HuH-7 (cell line): ENCODE measurements at places on chromosomes 7 and 10.
A peak's percentile ranks its signal among the peaks of the same experiment; 100 is the strongest.

- DNase-seq: no peak
These were observed 25.7 kb downstream of the FOXL3 start for GRCh38 chr7:315516-316265.

DNA sequence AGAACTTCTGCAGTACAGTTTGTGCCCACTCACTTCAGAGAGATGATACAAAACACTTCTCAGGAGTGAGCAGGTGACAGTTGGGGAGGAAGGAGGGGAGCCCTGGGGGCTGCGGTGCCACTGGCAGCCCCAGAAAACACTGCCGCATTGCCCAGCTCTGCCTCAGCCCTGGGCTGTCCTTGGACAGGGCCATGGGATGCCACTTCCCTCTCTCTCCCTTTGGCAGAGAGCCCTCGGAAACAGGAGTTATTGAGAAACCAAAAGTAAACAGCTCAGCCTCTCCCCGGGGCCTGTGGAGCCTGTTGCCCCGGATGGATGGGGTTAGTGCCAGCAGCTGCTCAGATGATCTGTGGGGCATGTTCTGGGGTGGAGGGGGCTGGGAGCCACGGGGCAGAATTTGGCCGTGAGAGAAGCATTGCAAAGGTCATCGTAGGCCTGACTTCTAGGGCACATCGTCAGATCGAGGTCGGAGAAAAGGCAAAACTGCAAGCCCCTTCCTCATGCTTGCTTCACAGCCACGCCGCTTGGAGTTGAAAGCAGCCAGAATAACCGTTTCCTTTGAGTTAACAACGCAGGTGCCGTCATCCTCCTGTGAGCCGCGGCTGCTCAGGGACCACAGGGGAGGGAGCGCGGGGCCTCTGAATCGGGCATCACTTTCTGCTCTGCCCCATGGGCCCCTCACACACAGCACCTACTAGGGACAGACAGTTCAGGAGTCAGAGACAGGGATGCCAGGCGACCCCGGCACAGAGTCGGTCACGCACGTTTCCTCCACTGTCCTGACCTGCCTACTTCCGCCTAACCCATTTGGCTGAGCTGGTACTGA is 256.4 kb downstream of the CAMK1D start:
- DNase-seq: peak; percentile 53

GRCh38 chr10:4981722-4982471 is 18.7 kb downstream of the AKR1C1 start:
- DNase-seq: peak; percentile 36

GRCh38 chr7:107503687-107504086 is 33.8 kb downstream of the GPR22 start:
- no peak for DNase-seq

DNA sequence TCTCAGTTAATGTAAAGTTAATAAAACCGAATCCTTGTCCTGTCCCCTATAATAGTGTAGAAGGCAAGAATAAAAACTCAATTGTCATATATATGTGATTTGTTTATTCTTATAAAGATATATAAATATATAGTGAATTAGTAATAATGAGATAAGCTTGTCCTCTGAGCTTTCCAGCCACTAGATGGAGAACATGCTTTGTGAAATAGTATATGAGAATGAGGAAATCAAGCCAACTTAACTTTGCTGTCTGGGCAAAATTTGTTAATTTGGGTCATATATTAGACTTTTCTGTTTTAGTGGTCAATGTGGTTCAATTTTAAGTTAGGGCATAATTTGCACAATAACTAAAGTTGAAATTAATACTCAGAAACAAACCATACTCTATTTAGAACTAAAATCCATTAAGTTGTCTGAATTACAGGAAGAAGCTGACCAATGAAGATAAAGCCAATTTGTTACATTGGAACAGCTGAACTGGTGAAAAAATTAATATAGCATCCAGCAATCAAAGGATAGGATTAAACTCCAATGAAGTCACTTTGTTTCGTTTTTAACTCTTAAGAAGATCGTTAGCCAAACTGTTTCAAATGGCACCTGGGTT is 595.0 kb downstream of the ARL4A start:
- DNase-seq: no peak

DNA sequence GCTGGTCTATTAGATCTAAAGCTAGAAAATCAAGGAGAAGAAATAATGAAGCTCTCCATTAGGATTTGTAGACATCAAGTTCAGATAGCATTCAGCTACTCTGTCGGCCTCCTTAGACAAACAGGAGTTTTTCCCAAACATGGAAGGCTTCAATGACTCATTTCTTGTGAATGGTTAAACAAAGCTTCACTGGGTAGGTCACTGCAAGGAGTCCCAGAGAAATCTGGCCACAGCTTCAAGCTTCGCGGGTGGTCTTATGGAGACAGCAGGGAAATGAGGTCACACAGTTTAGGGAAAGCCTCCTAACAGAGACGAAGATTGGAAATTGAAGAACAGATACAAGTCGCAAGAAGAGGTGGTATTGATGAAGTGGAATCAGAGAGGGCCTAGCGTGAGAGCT is 22.6 kb upstream of the LRRC72 start:
- DNase-seq: no peak

GRCh38 chr10:86821388-86821999 is 65.1 kb downstream of the BMPR1A start:
- DNase-seq: no peak

DNA sequence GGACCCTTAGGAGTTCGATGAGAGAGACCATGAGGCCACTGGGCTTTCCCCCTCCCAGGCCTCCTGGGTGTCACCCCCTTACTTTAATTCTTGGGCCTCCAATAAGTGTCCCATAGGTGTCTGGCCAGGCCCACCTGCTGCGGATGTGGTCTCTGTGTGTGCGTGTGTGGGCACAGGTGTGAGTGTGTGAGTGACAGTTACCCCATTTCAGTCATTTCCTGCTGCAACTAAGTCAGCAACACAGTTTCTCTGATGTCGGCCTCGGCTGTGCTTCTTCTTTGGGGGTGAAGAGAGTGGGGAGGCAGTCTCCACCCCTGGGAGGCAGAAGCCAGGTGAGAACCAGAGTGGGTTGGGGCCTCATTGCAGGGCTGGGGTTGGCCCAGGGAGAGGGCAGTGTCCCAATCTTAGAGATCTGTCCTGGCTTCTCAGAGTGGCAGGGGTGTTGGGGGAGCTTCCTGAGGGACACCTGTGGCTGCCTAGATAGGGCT is 1.5 kb downstream of the PVRIG start:
- no peak for DNase-seq

GRCh38 chr7:149642589-149642988 is 130.8 kb downstream of the ZNF467 start:
- no peak for DNase-seq

DNA sequence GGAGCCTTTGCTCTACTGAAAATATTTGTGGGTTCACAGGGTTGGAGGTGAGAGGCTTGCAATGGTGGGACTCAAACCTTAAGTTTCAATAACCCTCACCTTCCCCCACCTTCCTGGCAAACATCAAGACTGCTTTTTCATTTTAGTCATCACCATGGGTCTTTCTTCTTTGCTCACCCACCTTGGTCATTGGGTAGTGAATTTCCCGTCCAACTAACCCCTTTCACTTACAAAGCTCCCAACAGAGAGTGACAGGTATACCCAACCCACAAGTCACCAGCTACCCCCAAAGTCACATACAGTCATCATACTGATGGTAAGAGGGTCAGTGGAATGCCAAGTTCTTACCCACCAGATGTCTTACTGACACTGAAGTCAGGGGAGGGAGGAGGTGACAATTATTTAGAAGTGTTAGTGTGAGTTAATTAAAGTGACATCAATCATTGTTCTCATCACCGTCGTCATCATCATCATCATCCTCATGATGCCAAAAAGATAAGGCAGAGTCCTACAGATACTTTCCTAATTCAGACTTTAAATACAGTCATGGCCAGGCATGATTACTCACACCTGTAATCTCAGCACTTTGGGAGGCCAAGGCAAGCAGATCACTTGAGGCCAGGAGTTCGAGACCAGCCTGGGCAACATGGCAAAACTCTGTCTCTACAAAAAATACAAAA is 49.0 kb downstream of the PIK3AP1 start:
- DNase-seq: no peak

DNA sequence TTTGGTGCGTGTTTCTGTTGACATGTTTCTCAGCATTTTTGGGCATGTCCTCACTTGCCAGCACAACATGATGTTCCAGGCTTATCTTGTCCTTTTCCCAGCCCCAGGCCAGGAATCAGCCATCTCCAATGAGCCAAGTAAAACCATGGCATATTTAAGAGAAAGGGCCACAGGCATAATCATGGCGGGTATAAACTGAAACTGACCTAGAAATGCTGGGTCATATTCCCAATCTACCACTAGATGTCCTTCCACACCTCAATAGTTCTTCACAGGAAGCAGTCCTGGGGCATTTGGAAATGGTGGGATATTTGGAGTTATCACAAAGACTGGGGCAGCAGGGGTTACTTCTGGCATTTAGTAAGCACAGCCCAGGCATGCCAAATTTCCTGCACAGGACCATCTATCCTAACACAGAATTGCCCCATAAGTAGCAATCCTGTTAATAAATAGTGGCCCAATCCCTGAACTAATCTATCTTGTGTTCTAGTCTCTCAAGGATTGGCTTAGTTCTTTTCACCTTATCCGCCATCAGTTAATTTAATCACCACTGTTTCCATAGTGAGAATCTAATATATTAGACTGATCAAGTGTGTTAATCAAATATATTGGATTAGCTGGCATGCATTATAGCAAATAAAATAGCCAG is 101.6 kb downstream of the NPSR1 start:
- DNase-seq: peak; percentile 26

- DNase-seq: no peak
These were observed 9.4 kb downstream of the TSPAN15 start for GRCh38 chr10:69460576-69461242.

- DNase-seq: no peak
These were observed 73.9 kb downstream of the AMZ1 start for GRCh38 chr7:2761801-2762497.

GRCh38 chr7:16753932-16754855 is 639 bp downstream of the TSPAN13 start:
- DNase-seq: peak; percentile 35

GRCh38 chr7:138941545-138941944 is 39.6 kb downstream of the KIAA1549 start:
- DNase-seq: no peak

DNA sequence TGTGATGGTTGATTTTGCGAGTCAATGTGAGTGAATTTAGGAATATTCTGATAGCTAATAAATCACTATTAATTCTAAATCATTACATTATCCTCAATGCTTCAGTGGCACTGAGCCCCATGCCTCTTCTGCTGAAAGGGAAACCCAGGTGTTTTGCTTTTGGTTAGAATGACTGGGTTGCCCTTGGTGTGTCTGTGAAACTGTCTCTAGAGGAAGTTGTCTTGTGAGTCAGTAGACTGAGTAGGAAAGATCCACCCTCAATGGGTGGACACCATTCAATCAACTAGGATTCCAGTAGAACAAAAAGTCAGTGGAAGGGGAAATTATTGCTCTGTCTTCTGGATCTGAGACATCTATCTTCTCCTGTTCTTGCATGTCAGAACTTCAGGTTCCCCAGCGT is 472.4 kb downstream of the ANKRD7 start:
- no peak for DNase-seq

- no peak for DNase-seq
These were observed 255.3 kb downstream of the HGF start for GRCh38 chr7:81514546-81514945.

DNA sequence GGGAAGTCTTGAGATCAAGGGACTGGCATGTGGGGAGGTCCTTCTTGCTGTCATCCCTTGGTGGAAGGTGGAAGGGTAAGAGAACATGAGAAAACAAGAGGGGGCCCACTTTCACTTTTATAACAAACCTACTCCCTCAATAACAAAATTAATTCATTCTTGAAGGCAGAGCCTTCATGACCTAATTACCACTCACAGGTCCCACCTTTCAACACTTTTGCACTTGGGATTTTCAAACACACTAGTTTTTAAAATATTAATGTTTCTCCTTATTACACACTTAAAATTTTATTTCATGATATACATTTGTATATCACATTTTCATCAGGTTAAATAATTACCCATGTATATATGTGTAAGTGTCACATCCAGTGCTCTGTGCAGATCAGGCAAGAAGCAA is 2.0 kb downstream of the ST7 start:
- DNase-seq: no peak

DNA sequence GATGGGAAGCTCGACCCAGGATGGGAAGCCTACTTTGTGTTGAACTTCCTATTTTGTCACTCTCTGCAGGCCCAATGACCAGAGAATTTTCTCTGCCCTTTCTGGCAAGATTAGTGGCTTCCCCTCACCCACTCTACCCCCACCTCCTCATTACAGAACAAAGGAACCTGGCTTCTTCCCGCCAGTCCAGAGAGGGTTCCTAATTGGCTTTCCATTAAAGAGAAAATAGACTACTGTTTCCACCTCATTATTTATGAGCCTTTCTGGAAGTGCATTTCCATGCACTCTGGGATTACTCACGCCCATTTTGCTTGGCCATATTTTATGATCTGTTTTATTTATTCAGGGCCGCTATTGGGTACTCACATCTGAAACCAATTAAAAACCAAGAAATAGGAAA is 94.9 kb upstream of the TCF7L2 start:
- no peak for DNase-seq

DNA sequence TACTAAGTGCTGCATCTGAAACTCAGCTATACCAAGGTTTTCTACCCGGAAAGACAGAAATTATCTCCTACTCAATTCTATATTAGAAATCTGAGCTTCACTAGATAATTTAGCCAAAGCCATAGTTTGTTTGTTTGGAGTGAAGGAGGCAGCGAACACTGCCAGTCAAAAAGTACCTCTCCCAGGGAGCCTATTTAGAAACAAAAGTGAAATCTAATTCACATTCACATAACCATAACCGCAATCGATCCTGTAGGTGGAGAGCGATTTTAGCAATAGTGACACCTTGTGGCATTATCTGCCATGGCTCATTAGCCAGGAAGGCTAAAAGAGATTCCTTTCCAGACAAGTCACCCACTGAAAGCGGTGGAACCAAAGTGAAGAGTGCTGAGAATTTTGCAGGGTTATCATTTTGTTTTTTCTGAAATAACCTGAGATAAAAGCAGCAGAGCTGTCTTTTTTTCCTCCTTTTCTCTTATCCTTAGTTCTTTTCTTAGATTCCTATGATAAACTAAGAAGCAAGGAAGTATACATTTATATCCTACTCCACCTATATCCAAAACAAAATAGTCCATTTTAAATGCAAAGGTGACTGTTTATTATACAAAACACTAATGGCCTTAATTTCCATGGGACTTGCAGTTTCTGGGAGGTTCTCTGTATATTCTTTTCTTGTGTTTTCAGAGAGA is 83.7 kb upstream of the BET1 start:
- peak; percentile 59 for DNase-seq
